ENCODE measurements at places on chromosomes 3 and 15.
A peak's percentile ranks its signal among the peaks of the same experiment; 100 is the strongest.

- peak; percentile 54 for DNase-seq
Observed at GRCh38 chr15:38440353-38441129, 13.4 kb upstream of the FAM98B start.

- peak; percentile 38 for DNase-seq
Observed at GRCh38 chr3:127396473-127396872, 108.6 kb upstream of the PRR20G start.

- peak; percentile 59 for DNase-seq
Observed at GRCh38 chr15:77702211-77702957, 69.7 kb upstream of the LINGO1 start.

DNA sequence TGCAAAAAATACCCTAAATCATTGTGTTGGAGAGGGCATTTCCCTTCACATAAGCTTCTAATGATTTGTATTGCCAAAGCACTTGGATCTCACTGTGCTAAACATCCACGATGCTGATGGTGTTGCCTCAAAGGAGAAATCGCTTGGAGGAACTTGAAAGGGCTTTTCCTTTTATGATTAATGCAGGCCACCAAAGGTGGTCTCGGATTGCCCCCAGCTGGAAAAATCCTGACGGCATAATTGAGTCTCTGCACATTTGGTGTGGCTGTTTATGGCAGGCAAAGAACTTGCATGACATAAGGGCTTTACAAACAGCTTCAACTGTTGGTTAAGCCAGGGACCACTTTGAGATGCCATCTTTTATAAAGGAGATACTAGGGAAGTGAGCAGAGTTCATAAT is 664.0 kb upstream of the ADAMTS9 start:
- no peak for DNase-seq

- DNase-seq = no peak
Observed at GRCh38 chr3:65953301-65953812, 85.4 kb downstream of the MAGI1 start.

DNA sequence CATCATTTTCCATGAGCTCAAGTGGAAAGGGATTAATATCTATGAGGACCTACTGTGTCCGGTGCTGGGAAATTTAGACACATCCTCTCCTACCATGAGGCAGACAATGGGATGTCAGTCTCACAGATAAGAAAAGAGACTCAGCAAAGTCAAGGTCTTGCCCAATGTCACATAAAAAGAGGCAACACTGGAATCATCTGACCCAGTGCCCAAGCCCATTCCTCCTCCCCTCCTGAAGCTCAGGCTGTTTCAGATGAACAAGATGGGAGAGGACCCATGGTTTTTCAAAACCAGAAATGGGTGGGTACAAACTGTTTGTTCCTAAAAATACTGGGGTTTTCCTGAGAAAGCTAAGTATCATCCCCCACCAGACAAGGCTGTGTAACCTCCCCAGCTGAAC is 22.2 kb downstream of the POC1A start:
- no peak for DNase-seq

DNA sequence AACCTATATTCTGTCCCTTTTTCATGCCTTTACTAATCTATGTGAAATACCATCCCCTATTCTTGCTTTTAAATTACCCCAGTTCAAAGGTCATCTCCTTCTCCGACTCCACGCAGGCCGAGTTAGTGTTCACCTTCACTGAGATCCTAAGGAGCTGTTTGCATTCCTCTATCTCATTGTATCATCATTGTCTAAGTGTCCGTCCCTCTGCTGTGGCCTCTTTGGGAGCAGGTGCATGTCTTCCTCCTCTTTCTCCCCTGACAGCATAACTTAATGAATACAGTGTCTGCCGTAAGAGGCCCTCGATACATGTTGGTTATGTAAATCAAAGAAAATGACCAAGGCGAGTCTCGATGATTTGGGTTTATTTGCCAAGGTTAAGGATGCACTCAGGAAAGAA is 4.9 kb upstream of the PPP1R2 start:
- DNase-seq = no peak
